ENCODE measurements at places on chromosomes 6 and 20.

DNA sequence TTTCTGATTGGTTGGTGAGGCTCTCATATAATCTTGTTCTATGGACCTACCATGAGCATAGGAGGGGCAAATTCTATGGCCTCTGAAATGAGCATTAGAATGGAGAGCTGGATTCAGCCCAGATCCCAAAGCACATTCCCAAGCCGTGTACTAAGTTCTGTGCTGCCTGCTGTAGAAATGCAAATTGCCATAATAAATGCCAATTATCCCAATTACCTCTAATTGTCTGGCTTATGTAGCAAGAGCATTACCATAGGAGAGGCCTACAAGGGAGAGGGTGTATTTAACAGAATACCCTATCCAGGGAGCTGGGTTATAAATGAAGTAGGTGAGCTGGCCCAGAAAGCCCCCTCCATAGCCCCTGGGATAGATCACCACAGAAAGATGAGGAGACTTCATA lies 126.8 kb downstream of the LRFN2 start:
- no peak for DNase-seq

DNA sequence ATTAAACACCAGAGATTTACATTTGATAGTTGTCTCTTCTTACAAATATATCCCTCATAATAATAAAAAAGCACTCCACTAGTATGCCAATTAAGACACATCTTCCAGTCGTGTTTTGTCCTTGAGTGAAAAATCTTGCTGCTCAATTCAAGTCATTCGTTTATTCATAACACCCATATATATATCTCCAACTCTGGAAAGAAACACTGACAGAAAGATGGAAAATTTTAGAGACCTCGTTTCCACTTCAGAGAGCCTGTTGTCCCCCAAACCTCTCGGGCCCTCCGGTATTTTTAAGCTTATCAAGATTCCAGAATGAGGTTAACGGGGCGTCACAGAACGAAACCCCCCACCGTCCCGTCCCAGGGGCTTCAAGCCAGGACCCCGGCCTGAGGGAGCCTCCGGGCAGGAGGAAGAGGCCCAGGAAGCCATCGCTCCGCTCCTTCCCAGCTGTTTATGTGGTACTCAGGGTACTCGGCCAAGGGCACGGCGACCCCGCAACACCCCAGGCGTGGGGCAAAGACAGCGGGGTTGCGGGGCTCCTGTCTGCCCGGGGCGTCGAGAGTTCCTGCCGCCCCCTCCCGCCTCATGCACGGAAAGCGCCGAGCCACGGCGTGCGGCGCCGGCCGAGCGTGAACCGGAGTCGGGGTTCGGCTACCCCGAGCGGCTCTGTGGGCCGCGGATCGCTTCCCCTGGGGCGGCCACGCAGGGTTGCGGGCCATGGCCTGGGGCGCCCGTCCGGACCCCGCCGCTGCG lies 623 bp upstream of the SNX9 start:
- DNase-seq: no peak

DNA sequence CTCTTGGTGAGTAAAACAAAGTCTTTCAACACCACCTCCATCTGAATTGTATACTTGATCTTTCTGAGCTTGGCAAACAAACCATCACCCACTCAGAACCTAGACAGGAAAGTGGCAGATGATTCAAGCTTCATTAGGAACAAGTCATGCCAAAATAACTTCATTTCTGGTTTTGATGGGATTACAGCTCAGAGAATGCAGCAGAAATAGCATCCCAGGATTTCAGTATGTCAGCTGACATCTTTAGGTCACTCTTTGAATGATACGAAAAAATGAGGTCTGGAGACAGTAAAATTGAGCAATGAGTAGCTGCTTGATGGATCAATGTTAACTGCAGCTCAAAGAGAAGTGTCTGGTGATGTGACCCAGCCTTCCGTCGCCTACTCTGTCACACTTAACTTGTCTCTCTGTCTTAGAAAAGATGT lies 92.4 kb downstream of the GJA10 start:
- no peak for DNase-seq

- DNase-seq: no peak
These were observed 43.8 kb upstream of the DYNLRB1 start for GRCh38 chr20:34472246-34472925.

- no peak for DNase-seq
These were observed 57.8 kb upstream of the RREB1 start for GRCh38 chr6:7050004-7050403.

- peak; percentile 52 for DNase-seq
These were observed 585 bp downstream of the PSMB9 start for GRCh38 chr6:32854376-32855178.

GRCh38 chr20:32917191-32917950 lies 58.6 kb downstream of the EFCAB8 start:
- no peak for DNase-seq

DNA sequence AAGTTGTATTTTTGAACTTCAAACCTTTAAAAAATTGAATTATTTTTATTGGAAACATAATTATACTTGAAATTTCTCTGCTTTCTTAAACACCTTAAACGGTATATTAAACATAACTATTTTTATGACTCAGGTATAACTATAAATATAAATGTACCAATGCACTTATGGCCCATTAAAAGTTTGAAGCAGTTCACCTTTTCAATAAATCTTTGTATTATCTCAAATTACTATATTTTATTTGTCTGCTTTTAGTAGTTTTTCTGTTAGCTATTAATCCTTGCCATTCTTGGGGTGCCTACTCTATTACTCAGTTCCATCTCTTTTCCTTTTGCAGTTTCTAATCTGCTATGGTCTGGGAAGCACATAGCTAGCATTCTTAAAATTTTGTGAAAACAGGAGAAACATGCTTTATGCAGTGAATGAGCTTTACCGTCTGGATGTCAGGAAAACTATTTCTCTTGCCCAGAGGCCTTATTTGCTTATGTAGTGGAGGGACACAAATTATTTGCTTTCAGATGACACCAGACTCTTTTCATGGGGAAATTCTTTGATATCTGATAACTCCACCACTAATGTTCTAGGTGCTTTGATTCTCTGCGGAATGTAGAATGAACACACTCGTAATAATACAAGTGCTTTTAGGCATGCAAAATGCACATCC lies 378.9 kb upstream of the CITED2 start:
- DNase-seq: no peak

DNA sequence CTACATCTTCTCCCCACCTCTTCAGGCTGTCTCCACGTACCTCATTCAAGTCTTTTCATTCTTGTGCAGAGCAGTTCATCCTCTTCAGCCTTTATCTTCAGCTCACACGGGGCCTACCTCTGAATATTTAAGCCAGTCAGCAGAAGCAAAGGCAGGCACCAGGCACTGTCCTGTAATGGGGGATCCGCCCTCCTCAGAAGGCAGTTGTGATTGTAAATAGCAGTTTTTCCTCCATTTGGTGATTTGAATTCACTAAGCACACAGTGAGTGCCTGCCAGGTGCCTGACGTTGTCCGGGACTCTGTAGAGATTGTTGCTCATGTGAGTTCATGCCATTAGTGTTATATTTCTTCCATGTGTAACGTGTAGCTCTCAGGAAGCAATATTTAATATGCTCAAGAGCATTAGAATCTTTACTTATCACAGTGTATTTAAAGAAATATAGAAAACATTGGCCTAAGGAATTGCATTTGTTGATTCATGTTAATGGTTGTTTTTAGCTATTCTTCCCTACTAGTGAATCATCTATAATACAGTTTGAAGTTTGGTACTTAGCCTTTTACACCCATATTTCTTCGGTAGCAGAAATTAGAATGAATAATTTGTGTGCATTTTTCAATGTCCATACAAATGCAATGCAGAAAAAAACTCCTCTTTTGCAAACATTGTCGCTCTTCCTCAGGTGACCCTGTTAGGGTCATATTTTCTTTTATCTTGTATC lies 17.9 kb downstream of the BPHL start:
- no peak for DNase-seq

DNA sequence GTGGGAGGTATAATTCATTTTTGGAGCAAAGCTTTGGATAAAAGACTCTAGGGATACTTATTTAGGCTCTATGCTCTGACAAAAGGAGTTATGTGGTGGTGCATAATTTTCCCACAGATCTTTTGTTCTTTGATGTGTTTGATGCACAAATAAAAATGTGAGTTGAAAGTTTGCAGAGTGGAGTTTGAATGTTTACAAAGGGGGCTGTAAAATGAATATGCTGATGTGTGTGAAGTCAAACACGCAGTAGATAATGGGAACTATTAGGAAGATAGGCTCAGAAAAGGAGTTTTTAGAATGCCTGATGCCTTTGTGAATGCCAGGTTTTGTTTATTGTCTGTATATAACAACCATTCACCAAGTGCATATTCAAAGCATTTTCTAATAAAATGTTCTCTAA lies 545.0 kb upstream of the EPHA7 start:
- DNase-seq: no peak

DNA sequence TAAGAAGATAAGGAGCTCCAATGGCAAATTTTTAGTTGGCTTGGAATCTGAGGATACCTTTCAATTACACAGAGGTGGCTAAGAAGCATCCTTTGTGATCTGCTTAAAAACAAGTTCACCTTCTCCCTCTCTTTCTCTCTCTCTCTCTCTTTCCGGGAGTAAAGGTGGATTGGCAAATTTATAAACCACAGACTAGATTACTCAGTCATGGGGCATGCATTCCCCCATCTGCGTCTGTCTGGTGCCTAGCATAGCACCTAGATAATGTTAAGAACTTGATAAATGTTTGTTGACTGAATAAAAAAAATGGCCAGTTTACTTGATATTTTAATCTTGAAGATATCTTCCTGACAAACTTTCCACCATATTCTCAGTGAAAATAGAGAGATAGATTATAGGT lies 312.3 kb downstream of the CDC5L start:
- DNase-seq: no peak

- DNase-seq: no peak
These were observed 135.8 kb downstream of the SLC35F1 start for GRCh38 chr6:118042855-118043254.

DNA sequence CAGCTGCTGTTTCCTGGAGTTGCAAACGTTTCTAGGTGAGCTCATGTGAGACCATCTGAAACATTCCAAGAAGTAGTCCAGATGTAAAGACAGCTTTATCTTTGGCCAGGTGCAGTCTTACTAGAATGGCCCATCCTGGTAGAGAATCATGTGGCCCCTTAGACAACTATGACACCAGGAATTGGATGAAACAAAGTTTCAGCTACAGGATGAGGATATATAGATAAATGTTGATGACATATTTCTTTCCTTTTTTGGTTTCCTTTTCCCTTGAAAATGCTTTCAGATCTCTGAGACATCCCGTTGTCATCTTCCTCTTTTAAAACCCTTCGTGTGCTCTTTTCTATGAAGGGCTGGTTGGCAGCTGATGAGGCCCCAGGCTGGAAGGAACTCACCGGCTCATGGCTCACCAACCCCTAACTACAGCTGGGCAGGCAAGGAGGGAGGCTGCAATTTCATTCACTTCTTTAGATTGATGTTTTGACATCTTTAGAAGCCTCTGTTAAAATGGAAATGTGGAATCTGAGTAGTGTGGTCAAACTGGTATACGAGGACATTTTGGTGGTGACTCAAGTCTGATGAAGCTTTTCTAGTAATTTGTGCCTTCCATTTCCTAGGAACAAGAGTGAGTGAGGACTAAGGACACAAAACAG lies 167.9 kb upstream of the TNFAIP3 start:
- no peak for DNase-seq

DNA sequence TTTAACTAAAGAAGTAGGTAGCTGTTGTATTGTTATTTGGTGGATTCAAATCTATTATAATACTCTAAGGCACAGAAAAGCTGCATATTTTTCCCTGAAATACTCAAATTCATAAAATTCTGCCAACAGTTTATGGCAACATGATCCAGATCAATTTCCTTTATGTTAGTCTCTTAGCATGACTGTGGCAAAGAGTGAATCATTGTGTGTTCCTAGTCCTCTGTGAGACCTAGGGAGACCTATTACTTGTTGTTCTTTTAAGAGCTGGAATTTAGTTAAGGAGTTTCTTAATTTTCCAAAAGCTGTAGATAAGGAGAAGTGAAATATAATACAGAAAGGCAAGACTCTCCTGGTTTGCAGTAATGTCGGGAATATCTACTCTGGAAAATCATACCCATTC lies 149.6 kb downstream of the RIMS1 start:
- DNase-seq: no peak

- no peak for DNase-seq
These were observed 44.7 kb downstream of the NR2E1 start for GRCh38 chr6:108210556-108210955.

DNA sequence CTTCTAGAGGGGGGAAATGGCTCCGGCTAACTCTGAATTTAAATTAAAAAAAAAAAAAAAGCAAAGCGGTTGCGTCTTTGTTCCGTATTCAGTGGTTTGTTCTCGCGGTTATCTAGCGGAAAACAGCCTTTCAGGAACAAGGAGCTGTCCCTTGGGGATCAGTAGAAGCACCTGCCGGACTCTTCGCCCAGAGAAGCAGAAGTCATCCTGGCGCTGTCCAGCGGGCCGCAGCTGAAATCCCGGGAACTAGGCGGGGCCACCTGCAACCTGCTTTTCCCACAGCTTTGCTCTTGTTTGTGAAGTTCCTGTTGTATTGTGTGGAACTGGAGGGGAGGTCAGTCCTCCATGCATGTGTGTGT lies 43.9 kb upstream of the GJE1 start:
- no peak for DNase-seq

DNA sequence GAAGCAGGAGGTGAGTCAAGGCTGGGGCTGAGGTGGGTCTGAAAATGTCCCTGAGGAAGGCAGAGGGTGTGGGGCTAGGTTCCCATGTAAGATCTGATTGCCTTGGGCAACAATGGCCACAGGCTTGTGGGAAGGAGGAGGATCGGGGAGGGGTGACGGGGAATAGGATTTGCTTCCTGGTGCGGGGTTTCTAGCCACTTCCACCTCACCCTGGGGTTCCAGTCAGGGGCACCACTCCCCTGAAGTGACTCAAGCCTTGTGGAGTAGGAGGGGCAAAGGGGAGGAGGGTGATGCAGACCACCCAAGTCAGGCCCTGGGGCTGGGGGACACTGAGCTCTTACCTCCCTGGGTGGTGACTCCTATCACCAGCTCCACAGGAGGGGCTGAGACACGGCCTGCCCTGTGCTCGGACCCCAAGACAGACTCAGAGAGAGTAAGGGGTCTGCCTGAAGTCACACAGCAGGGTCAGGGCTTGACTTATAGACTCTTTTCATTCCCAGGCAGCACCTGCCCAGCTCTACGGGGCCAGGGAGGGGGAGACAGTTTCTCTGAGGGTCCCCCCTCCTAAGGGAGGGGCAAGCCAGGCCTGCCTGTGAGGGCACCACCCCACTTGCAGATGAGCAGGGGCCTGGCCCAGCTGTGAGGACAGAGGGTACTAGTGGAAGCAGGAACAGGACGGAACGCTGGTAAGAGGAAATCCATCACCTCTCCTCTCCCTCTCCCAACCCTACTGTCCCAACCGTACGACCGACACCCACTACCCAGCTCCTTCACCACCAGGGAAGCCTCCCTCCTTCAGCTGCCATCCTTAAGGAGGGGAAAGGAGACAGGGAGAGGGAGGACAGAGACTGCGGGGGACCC lies 12.4 kb upstream of the SPDEF start:
- DNase-seq: no peak

DNA sequence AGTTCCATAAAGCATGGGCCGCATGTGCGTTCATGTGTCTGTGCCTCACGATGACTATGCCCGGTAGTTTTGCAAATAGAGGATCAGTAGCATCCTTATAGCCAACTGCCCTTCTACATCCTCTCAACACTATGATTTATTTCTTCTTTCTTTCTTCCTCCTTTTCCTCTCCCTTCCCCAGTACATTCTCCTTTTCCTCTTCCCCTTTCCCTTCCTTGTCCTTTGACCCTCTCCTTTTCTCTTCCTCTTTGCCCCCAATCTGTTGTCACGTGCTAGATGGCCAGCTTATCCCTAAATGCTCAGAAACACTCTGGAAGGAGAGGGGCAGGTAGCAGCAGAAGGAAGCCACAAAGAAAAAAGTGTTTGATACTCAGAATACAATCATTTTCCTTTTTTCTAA lies 20.2 kb upstream of the ADGRF1 start:
- no peak for DNase-seq

GRCh38 chr20:13996265-13996664 lies 949 bp downstream of the MACROD2 start:
- no peak for DNase-seq
